ENCODE measurements at places on chromosomes 7 and 10. TPM values are rescaled to one million over a fixed set of nuclear protein-coding genes. Genes with fewer than 3 reads are reported as not detected.

Gene DNAH11
- total RNA-seq, result 0.32 TPM

Gene RASSF4
- total RNA-seq, result 12.2 TPM

GRCh38 chr10:76774987-76775603, 862.5 kb downstream of the KCNMA1 start:
- no peak for DNase-seq

DNA sequence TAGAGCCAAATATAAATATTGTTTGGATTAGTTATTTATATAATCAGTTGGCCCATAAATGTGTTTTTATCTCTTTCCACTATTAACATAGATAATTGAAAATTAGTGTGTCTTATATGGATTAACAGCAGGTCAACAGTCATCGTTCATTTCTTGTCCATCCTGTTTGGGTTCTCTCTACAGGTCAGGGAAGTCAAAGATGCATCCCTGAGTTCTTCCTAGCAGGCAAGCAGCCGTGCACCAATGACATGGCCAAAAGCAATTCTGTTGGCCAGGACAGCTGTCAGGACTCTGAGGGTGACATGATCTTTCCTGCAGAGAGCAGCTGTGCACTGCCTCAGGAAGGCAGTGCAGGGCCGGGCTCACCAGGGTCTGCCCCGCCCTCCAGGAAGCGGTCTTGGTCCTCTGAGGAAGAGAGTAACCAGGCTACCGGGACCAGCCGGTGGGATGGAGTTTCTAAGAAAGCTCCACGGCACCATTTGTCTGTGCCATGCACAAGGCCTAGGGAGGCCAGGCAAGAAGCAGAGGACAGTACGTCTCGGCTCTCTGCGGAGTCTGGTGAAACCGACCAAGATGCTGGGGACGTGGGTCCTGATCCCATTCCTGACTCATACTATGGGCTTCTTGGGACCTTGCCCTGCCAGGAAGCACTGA, 15.9 kb downstream of the FBH1 start:
- no peak for DNase-seq

DNA sequence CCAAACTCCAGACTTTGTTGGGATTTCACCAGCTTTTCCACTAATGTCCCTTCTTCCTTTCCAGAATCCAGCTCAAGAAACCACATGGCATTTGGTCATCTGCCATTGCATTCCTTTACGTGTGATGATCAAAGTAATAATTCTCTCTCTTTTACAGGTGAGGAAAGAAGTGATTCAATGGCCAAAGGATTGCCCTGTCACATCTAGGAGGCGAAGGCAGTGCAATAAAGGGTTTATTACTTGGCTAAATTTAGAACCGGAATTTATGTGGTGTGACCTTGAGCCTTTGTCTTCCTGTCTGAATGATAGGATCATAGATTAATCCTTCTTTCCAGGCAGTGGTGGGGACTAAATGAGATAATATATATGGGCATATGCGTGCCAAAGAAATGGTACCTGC, 58.3 kb upstream of the COBL start:
- DNase-seq, result no peak

DNA sequence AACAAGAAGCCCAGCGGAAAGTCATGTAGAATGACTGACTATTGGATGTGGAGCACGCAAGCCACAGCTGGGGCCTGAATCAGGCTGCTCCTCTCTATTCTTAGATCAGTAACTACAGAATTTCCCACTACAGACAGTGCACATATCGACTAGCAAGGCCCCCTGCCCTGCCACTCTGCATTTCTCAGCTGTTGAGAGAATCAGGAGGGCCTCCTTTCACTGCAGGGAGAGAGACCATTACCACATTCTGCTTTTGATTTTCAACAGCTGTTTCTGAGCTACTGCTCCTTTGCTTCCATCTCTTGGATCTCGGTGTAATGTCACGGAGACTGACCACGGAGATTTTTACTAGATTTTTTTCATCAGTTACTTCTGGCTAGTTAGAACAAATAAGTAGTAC, 73.8 kb downstream of the PON1 start:
- DNase-seq, result no peak

Measured in urinary bladder (tissue), 4 donors.